NCI-H1092 treated with DMSO at 0.1 percent for 48 hours (cell line): ENCODE measurements at places on chromosomes 1 and 21.

DNA sequence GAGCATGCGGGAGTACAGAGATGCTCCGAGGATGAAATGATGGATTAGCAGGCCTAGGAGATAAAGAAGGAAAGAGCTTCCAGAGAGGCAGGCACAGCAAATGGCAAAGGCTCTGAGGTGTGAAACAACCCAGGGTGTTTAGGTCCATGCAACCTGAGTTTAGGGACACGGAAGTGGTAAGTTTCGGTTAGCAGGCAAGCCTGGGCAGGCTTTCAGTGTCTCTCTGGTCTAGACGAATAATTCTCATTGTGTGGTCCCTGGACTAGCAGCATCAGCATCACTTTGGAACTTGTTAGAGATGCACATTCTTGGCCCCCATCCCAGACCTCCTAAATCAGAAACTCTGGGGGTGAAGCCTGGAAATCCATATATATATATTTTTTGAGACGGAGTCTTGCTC, 18.6 kb downstream of the NKAIN1 start:
- no peak for DNase-seq

- peak; percentile 98 for DNase-seq
These were observed 29.1 kb upstream of the GRHL3 start for GRCh38 chr1:24289937-24290595.

DNA sequence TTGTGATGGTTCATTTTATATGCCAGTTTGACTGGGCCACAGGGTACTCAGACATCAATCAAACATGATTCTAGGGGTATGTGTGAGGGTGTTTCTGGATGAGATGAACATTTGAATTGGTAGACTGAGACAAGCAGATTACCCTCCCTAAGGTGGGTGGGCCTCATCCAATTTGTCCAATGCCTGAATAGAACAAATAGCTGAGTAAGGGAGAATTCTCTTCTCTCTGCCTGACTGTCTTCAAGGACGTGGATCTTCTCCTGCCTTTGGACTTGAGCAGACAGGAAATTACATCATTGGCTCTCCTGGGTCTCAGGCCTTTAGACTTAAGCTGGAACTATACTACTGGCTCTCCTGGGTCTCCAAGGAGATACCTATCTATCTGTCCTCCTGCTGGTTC, 64.4 kb downstream of the SUSD4 start:
- no peak for DNase-seq

DNA sequence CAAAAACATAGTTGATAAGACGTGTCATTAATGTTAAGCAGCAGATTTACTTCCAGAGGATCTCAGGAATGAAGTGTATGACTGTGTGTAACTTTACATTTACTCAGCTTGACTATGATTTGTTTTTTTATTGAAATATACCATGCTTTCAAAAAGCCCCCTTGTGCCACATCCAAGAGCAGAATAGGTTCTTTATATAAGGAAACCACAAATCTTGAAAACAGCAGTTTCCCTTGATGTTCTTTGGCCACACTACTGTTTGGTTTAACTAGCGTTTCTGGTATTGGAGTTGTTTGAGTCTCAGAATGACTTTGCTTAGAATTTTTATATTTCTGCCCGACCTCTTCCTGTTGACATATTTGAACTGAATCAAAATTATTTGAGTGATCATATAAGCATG, 25.0 kb downstream of the LRRC8C start:
- no peak for DNase-seq

DNA sequence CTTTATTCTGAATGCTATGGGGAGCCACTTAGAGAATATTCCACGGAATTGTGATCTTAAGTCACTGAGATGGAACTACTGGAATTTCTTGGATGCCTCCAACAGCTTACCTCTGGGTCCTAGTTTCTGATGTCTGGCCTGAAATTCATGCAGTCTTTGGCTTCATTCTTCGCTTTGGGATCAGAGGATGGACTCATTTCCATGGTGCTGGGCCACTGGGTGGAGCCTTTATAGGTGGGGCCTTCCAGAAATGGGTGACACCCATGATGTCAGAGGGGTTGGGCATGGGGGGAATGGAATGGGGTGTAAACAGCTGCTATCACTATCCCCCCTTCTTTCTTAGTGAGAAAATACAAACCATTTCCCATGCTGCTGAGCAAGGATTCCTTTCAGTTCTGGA, 73.7 kb upstream of the FGGY start:
- DNase-seq, result no peak

DNA sequence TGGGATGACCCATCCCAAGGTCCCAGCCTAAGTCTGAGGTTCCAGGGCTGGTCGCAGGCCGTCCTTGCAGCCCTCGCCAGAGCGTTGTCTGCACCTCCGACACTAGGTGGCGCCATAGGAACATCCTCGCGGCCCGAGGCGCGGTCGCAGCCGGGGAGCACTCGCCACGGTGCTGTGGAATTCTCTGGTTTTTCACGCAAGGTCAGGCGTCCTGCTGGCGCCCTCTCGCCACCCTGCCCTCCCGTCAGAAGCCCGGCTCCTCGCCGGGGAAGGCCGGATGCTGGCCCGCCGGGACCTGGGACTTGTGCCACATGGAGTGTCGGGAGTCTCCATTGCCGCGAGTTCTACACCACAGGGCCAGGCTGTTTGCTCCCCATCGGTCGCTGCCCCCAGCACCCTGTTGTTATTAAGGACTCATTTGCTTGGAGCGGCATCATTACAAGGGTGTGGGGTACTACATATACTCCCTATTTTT, 196.8 kb upstream of the LMO4 start:
- peak; percentile 46 for DNase-seq

DNA sequence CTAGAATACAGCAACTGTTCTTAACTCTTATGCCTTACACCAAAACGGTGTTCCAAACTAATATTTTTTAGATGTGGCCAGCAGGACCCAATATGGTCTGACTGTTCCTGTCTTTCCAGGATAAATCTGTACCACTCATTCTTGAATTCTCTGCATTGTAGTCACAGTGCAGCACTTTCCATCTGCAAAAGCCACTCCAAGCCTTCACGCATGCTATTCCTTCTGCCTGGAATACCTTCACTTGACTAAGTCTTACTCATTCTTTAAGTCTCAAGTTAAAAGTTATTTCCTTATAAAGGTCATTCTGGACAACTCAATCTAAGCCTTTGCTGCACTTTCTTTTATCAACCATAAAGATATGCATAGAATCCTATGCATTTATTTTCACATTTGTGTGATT, 1194.5 kb downstream of the PLA2G4A start:
- no peak for DNase-seq
